ENCODE measurements at places on chromosomes 3 and 15. TPM values are rescaled to one million over a fixed set of nuclear protein-coding genes. Genes with fewer than 3 reads are reported as not detected.

- DNase-seq = no peak
Measured at GRCh38 chr3:8840556-8840955, 71.1 kb upstream of the OXTR start.

- DNase-seq = no peak
Measured at GRCh38 chr15:32855942-32856341, 138.1 kb downstream of the GREM1 start.

GRCh38 chr3:25350725-25351114 lies 77.3 kb upstream of the RARB start:
- no peak for DNase-seq

- DNase-seq = no peak
Measured at GRCh38 chr3:1380926-1381646, 288.3 kb downstream of the CNTN6 start.

- no peak for DNase-seq
Measured at GRCh38 chr15:63284335-63284734, 6.9 kb downstream of the APH1B start.

DNA sequence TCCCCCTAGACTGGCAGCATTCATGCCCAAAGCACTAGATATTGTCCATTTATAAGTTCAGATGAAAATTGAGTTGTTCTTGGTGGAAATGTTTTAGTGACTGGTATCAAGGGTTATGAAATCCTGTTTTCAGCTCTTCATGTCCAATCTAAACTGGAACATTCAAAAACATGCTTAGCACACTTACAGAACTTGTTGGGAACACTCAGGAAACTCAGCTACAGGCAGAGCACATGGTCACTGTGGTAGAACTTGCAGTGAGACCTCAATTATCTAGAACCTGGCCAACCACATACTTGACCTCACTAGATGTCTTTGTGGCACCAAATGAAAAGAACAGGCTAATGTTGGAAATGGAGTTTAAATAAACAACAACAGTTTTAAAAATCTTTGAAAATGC lies 88.8 kb downstream of the SMAD3 start:
- DNase-seq = no peak

- peak; percentile 80 for DNase-seq
Measured at GRCh38 chr3:122560680-122561079, 3.4 kb downstream of the PARP9 start.

SERPINI2 gene
- not detected for total RNA-seq

GRAMD1C gene
- 0.70 TPM for total RNA-seq

RPL39L gene
- total RNA-seq = 21.1 TPM

CGNL1 gene
- total RNA-seq = not detected

Data from activated CD8-positive, alpha-beta T cell treated with anti-CD3 and anti-CD28 coated beads, Interleukin-2, amount 10 ng/mL, durations not matched to agents 7 days and 5 days (primary cell).